ENCODE measurements at places on chromosomes 5 and 9.

- DNase-seq = no peak
Measured at GRCh38 chr5:44613936-44614335, 194.8 kb upstream of the MRPS30 start.

DNA sequence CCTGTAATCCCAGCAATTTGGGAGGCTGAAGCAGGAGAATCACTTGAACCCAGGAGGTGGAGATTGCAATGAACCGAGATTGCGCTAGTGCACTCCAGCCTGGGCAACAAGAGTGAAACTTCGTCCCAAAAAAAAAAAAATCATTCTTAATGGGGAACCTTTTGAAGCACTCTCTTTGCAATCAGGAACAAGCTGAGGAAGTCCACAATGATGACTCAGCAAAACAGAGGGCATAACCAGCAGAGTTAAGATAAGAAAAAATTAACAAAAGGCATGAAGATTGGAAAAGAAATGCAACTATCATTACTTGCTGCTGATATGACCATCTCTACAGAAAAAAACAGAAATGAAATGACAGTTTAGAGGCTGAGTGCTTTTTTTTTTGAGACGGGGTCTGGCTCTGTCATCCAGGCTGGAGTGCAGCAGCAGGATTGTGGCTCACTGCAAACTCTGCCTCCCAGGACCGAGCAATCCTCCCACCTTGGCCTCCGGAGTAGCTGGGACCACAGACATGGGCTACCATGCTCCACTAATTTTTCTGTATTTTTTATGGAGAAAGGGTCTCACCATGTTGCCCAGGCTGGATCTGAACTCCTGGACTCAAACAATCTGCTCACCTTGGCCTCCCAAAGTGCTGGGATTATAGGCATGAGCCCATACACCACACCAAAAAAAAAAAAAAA, 88.0 kb downstream of the FNBP1 start:
- DNase-seq = no peak

- DNase-seq = no peak
Measured at GRCh38 chr5:65762234-65762633, 40.2 kb downstream of the NLN start.

DNA sequence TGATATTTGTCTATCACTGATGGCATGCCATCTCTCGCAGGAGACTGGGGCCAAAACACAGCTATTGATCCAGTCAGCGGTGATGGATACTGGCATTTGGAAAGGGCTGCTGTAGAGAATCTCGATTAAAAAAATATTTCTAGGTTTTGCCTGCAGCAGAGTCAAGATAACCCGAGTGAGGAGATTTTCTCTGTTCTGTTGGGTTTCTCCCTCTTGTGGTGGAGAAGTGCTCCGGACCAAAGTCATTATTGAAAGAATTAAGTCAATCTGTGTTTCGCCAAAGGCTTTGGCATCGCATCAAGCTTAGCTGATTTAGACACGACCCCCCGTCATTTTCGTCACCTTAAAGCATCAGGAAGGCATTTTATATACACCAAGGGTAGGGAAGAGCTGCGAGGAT, 97.1 kb upstream of the IRX2 start:
- DNase-seq = no peak

GRCh38 chr5:68325065-68325580, 109.6 kb downstream of the PIK3R1 start:
- DNase-seq = no peak

- DNase-seq = no peak
Measured at GRCh38 chr5:56552612-56553268, 262.6 kb upstream of the MAP3K1 start.

- DNase-seq = no peak
Measured at GRCh38 chr5:158773161-158773560, 326.6 kb downstream of the EBF1 start.

DNA sequence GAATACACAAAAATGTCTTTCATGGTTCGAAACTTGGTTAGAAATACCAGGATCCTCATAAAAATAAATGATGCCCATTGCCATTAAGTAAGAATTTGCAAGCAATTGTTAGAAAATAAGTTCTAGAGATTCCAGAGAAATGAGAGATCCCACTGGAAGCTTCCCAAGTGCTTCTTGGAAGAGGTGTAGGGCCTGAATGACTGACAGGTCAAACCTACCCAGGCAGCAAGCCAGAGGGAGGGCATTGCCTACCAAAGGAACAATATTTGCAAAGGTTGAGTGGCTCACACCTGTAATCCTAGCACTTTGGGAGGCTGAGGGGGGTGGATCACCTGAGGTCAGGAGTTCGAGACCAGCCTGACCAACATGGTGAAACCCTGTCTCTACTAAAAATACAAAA, 777.0 kb upstream of the WWC1 start:
- DNase-seq = no peak

DNA sequence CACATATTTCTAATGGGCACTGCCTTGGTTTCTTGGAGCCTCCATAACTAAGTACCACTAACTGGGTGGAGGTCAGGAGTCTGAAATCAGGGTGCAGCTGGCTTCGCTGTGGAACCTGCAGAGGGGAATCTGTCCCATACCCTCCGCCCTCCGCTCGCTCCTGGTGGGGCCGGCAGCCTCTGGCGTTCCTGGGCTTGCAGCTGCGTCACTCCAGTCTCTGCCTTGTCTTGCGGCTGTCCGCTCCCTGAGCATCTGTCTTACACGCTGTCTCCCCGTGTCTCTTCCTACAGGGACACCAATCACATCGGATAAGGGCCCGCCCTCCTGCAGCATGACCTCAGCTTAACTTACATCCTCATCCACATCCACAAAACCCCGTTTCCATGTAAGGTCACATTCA, 45.4 kb downstream of the NTNG2 start:
- no peak for DNase-seq

GRCh38 chr5:52987711-52988331, 1.3 kb upstream of the ITGA2 start:
- DNase-seq = peak; percentile 25

DNA sequence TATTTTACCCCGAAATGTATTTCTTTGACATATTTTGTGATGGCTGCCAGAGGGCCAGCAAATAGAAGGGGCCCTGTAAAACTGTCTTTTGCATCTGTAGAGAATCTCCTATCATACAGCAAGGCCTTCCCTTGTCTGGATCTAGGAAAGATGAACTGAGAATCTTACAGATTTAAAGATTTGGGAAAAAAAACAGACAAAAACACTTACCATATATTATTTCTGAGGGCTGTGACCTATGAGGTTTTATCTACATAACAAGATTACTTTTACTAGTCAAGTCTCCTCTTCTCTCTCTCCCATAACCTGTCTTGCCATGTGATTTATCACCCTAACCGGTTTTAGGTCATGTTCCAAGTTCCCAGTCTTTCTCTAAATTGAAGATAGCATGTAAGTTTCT, 599.2 kb upstream of the CDH6 start:
- no peak for DNase-seq

GRCh38 chr5:175677571-175677970, 19.7 kb downstream of the HRH2 start:
- no peak for DNase-seq

DNA sequence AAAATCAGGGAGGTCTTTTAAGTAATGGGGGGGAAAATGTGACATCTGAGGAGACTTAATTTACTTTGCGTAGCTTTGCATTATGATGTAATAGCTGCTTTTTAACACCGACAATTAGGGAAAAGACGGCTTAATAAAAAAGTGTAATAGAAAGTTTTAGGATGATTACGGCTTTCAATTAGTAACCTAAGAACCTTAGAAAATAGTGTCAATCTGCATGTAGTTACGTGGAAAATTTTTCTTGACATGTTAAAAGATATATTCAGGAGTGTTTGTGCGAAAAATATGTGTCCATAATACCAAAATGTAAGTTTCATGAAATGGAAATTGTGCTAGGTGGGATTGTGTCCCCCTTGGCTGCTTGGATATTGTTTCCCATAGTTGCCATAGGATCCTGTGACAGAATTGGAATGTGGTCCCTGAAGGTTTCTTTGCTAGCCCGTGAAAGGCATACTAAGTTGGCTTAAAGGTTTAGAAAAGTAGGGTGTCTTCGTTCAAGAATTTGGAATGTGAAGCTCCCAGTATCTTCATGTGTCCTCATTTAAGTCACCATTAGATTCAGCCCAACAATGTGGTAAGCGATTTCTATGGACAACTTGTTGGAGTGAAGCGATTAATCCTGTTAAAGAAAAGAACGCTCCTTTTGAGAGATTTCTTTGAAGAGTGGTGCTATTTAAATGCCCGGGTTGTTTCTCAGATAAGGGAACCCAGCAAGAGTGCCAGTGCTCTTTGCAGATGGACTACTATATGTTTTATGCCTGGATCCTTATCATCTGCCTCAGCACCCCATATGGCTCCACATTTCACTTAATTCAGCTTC, 2.0 kb downstream of the RGMB start:
- no peak for DNase-seq

GRCh38 chr9:15299374-15299939, 7.6 kb downstream of the TTC39B start:
- peak; percentile 71 for DNase-seq

DNA sequence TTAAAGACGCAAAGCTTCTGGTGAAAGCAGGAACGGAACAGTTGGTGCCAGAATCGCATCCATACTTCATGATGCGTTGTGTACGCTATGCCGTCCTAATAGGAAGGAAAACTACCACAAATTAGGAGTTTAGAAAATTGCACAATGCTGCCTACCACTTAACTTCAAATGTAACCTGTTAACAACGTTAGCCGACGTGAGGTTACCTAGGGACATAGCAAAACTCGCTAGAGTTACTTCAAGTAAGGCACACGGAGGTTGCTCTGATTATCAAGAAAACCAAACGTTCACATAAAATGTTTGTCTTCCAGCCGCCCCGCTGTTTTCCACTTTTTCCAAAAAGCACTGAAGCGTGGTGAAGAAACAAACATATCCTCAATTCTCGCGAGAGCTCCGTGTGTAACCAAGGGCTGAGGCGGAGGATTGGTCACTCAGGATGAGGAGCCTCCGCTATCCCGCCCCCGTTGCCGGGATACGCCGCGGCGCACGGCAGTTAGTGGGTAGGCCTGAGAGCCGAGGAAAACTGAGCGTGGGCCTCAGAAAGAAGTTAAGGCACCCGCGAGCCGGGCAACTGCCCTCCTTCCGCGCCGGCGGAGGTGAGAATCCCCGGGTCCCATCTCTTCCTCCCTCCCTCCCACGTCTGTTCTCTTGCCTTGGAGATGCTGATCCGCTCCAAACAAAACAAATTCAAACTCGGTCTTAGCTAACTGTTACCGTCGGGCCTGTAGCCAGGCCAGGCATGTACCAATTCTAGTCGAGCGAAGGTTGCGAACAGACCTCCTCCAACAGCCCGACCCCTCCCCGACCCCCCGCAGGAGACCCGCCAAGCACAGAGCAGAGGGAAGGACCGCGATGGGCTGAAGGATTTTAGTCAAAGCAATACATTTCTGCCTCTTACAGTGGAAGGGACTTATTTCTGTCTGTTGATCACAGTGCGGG, at the start of gene IFT74:
Gene IFT74, plus strand, starts transcription at position 492 of the 939 bp plus-strand sequence. CDS start 5,556 bp downstream, outside the sequence.
- DNase-seq = peak; percentile 95

DNA sequence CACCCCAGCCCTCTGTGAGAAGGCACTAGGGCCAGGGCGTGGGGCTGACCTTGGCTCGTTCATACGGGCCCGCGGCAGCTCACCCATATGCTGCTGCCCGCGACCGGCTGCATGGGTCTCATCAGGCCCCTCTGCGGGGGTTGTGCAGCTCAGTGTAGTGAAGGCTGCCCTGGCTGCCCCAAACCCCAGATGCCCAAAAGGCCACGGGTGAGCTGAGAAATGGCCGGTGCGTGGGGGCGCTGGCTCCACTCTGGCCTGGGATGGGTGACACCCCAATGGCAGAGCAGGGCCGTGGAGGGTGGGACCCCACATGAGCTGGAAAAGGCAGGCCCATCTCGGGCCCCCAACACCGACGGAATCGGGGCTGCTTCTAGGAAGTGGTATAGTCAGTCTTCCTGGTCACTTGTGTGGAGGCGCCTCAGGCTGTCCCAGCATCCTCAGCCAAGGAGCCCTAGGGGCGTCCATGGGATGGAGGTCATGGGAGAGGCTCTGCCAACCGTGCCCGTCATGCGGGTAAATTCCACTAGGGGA, 19.4 kb upstream of the LRRC14B start:
- no peak for DNase-seq

- no peak for DNase-seq
Measured at GRCh38 chr9:132370592-132370991, 15.8 kb upstream of the SETX start.

GRCh38 chr5:16589658-16590057, 27.1 kb downstream of the RETREG1 start:
- DNase-seq = no peak

Measured in stimulated activated CD8-positive, alpha-beta memory T cell treated with anti-CD3 and anti-CD28 coated beads, Interleukin-4, amount 100 ng/mL, for 48 hours (primary cell).